Karpas-422 (cell line): ENCODE measurements at places on chromosomes 2 and 18.
A peak's percentile ranks its signal among the peaks of the same experiment; 100 is the strongest.

- H3K27me3 ChIP-seq, result no peaks in the 10 kb centered on the region
- H3K4me1 ChIP-seq, result no peaks in the 10 kb centered on the region
- no peak overlapping the region for H3K27ac ChIP-seq
- no peak for DNase-seq
- H3K4me3 ChIP-seq, result no peak overlapping the region
- no peaks in the 10 kb centered on the region for H3K36me3 ChIP-seq
Observed at GRCh38 chr2:104704496-104705245, 149.2 kb upstream of the POU3F3 start.

- no peaks in the 10 kb centered on the region for H3K36me3 ChIP-seq
- H3K4me1 ChIP-seq, result no peaks in the 10 kb centered on the region
- no peak for DNase-seq
Observed at GRCh38 chr2:186544255-186544675, 45.6 kb upstream of the ITGAV start.

DNA sequence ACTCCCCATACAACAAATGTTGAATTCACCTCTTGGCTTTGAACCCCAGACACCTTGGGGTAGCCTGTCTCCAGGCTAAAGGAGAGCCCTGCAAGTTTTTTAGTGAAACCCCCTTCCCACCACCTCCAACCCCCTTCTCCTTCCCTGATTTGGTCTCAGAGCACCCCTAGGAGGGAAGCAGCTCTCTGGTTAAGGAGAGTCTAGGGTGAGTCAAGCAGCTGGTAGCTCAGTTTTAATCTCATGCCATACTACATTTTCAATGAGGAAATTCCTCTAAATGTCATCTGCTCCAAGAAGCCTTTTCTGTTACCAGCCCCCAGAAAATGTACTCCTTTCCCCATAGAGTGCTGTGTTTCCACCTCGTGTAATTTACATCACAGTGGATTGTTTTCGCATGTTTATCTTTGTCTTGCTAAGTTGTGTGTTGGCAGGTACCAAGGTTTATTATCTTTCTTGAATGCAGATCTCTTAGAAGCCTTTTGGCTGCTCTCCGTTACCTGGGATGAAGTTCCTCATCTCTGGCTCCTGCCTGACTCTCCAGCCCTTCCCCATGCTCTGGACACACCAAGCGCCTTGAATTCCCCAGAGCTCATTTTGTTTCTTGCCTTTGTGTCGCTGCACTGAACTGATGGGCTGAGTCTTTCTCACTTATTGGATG, 82.2 kb downstream of the ASAP2 start:
- H3K4me1 ChIP-seq, result no peaks in the 10 kb centered on the region
- no peak for DNase-seq
- no peaks in the 10 kb centered on the region for H3K27me3 ChIP-seq
- no peaks in the 10 kb centered on the region for H3K36me3 ChIP-seq
- H3K4me3 ChIP-seq, result no peak overlapping the region
- no peak overlapping the region for H3K27ac ChIP-seq

GRCh38 chr2:57906152-57906732, 140.4 kb upstream of the VRK2 start:
- DNase-seq, result peak; percentile 77
- H3K4me3 ChIP-seq, result no peak overlapping the region
- no peaks in the 10 kb centered on the region for H3K36me3 ChIP-seq

DNA sequence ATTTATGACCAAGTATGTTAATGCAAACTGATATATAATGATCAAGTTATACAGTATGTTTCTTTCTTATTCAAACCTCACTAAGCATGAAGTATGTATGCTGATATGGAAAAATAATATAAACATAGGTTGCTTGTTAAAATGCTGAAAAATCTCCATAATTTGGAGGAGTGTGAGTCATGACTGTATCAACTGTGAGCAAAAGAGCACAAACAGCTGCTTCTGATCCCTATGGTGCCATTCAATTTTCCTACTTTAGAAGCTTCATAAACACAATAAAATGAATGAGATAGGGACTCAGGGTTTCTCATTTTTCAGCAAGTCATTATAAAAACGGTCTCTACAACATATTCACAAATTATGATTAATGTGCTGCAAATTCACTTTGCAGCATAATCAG, 129.9 kb upstream of the TFPI start:
- no peaks in the 10 kb centered on the region for H3K27me3 ChIP-seq
- no peaks in the 10 kb centered on the region for H3K4me1 ChIP-seq
- DNase-seq, result no peak
- no peak overlapping the region for H3K27ac ChIP-seq
- no peak overlapping the region for H3K4me3 ChIP-seq

DNA sequence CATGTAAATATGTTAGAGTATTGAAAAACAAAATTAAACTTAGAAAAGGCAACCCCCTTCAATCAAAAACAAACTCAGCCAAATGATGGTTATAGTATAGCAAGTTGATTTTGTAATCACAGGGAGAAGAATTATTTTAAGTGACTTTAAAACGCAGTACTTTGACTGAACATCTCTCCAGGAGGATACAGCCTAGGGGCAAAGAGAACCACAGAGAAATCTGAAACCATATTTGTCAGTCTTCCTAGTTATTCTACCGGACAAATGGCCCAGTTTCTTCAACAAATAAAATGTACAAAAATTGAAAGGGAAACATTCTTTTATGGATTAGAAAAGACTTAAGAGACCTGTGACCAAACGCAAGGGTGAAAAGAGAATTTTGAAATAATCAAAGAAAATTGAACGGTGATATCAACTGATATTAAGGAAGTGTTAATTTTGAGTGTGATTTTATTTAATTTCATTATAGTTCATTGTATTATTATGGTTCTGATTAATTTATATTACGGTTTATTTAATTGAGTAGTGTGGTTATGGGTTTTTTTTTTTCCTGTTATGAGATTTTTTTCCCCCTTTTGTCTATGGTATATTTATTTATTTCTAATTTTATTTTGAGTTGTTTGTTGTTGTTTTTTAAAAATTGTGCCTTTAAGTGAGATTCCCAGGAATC, 75.3 kb downstream of the HNRNPLL start:
- no peaks in the 10 kb centered on the region for H3K27me3 ChIP-seq
- peak overlapping the region; percentile 28 for H3K4me3 ChIP-seq

GRCh38 chr2:120818441-120818920, 82.8 kb downstream of the GLI2 start:
- no peak overlapping the region for H3K4me3 ChIP-seq
- DNase-seq, result no peak
- H3K27me3 ChIP-seq, result no peaks in the 10 kb centered on the region
- H3K27ac ChIP-seq, result no peak overlapping the region

DNA sequence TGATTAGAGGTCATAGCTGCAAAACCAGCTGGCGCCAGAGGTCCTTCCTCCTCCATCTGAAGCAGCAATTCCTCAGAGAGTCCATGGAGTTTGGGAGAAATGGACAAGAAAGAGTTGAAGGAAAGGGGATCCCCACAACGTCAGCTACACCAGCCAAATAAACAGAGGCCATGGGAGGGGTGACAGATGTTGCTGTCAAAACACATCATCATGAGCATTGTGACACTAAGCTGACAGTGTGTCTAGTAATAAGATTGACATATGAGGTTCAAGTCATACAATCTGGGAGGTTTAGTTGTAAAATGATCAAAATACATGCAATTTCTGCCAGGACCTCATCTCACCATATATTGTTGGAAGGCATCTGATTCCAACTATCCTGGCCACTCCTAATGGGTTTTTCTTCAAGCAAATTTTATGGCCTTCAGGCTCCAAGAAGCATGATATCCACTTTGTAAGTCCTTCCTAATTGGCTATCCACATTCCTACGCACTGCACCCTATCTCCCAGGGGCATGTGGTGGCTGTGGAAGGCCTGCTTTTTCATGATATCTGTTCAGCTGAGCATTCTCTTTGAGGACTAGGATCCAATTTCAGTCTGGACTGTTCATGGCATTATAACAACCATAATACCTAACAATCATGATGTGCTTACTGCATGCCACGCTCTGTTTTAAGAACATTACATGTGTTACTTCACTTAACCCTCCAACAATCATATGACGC, 335.0 kb upstream of the ID2 start:
- H3K4me1 ChIP-seq, result no peaks in the 10 kb centered on the region
- DNase-seq, result no peak
- H3K27ac ChIP-seq, result no peak overlapping the region

DNA sequence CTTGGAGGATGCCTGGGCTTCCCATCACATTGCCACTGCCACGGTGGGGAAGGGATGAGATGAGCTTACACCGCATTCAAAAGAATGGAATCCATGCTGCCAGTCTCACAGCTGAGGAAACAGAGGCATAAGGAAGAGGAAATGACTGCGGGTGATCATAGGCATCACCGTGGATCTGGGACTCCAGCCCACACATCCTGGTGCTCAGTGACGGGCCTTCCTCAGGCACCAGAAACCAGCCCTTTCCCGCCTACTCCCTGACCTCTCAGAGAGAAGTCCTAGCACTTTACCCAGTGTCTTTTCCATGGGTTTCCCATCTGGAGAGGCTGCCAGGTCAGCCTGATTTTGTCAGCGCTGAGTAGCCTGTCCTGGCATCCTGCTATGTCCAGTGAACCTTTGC, 5.3 kb upstream of the PLB1 start:
- no peaks in the 10 kb centered on the region for H3K4me1 ChIP-seq
- no peak overlapping the region for H3K27ac ChIP-seq
- no peaks in the 10 kb centered on the region for H3K36me3 ChIP-seq
- H3K27me3 ChIP-seq, result no peaks in the 10 kb centered on the region; the same call in 1 of the 2 replicates

DNA sequence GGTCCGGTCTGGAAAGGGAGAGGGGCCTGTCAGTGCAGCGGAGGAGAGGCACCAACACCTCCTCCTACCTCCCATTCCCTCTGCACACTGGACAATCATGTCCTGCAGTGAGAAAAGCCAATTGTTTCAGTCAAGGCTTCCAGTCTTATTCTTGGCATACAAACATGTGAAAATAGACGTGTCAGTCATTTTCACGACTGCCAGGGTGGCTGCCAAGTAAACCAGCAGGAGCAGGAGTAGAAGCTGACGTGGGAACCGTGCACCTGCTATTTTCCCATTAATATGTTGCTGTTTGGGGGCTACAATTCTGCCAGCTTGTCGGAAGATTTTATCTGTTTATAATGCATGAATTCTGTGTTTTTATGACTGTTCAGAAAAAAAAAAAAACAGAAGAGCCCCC, 202.3 kb downstream of the SPP2 start:
- H3K36me3 ChIP-seq, result no peaks in the 10 kb centered on the region
- H3K27me3 ChIP-seq, result no peaks in the 10 kb centered on the region
- H3K4me1 ChIP-seq, result no peaks in the 10 kb centered on the region
- no peak overlapping the region for H3K27ac ChIP-seq
- no peak for DNase-seq

DNA sequence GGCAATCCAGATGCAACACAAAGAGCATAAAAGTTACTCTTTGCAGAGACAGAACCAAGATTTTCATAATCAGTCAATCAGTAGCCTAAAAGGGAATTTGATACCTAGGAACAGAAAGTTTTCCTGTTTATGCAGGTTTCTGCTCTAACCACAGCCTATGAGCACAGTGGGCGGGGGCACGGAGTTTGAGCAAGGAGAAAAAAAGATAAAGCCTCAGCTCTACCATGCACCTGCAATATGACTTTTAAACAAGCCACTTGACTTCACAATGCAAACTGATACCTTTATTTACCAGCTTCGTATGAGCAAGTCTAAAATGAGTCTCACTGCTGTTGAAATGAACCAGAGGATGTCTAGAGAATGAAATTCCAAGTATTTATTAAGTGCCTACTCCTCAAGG, 5.6 kb upstream of the LRATD1 start:
- no peaks in the 10 kb centered on the region for H3K36me3 ChIP-seq
- no peaks in the 10 kb centered on the region for H3K27me3 ChIP-seq
- no peak overlapping the region for H3K4me3 ChIP-seq
- no peak overlapping the region for H3K27ac ChIP-seq
- no peaks in the 10 kb centered on the region for H3K4me1 ChIP-seq

GRCh38 chr2:240442891-240443715, 7.6 kb downstream of the GPC1 start:
- H3K27me3 ChIP-seq, result no peaks in the 10 kb centered on the region
- H3K27ac ChIP-seq, result no peak overlapping the region
- no peak for DNase-seq
- H3K4me3 ChIP-seq, result no peak overlapping the region

DNA sequence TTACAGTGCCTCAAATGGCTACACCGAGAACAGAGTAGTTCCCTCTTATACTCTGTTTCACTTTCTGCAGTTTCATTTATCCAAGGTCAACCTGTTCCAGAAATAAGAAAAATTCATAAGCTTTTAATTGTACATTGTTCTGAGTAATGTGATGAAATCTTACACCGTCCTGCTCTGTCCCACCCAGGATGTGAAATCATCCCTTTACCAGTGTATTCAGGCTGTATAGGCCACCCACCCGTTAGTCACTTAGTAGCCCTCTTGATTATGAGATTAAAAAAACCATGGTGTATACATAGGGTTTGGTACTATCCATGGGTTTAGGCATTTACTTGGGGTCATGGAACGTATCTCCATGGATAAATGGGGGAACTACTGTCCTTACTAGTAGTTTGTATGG, 29.8 kb downstream of the STARD6 start:
- H3K27ac ChIP-seq, result no peak overlapping the region
- no peaks in the 10 kb centered on the region for H3K36me3 ChIP-seq

DNA sequence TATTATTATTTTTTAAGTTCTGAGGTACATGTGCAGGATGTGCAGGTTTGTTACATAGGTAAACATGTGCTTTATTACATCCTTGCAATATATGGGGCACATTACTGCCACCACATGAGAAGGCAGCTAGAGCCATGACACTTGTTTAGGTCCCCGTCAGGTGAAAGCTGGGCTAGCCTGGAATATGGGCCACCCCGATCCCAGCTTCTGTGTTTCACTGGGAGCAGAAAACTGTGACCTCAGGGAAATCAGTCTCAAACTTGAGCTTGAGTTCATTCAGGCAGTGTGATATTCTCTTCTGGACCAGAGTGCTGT, 176.9 kb downstream of the PIK3C3 start:
- H3K27ac ChIP-seq, result no peak overlapping the region
- H3K36me3 ChIP-seq, result no peaks in the 10 kb centered on the region
- no peaks in the 10 kb centered on the region for H3K4me1 ChIP-seq
- no peak overlapping the region for H3K4me3 ChIP-seq
- no peaks in the 10 kb centered on the region for H3K27me3 ChIP-seq

- H3K4me3 ChIP-seq, result no peak overlapping the region
- H3K4me1 ChIP-seq, result no peaks in the 10 kb centered on the region; the same call in 1 of the 2 replicates
- H3K27ac ChIP-seq, result no peak overlapping the region
- no peaks in the 10 kb centered on the region for H3K27me3 ChIP-seq
- no peak for DNase-seq
Observed at GRCh38 chr2:47221039-47221438, 65.9 kb upstream of the STPG4 start.

- H3K4me1 ChIP-seq, result no peaks in the 10 kb centered on the region
- H3K27ac ChIP-seq, result no peak overlapping the region
- no peak for DNase-seq
- no peak overlapping the region for H3K4me3 ChIP-seq
- no peaks in the 10 kb centered on the region for H3K36me3 ChIP-seq
- no peaks in the 10 kb centered on the region for H3K27me3 ChIP-seq
Observed at GRCh38 chr2:23239374-23239773, 145.6 kb upstream of the KLHL29 start.

- H3K36me3 ChIP-seq, result no peaks in the 10 kb centered on the region; the same call in 1 of the 2 replicates
- H3K4me1 ChIP-seq, result peaks cover 68% of the 10 kb centered on the region
- no peak overlapping the region for H3K27ac ChIP-seq
- no peak for DNase-seq
- no peaks in the 10 kb centered on the region for H3K27me3 ChIP-seq
Observed at GRCh38 chr18:48670751-48671560, 132.1 kb downstream of the CTIF start.
